ENCODE measurements at places on chromosomes 2 and 18. TPM values are rescaled to one million over a fixed set of nuclear protein-coding genes. Genes with fewer than 3 reads are reported as not detected.

GRCh38 chr2:168024459-168024858 is 222.9 kb downstream of the STK39 start:
- no peak for DNase-seq

GRCh38 chr2:221235941-221236340 is 336.2 kb downstream of the EPHA4 start:
- no peak for DNase-seq

GRCh38 chr2:111708476-111709180 is 175.4 kb downstream of the ANAPC1 start:
- no peak for DNase-seq

Gene SPC25
- total RNA-seq: 59.7 TPM

GRCh38 chr2:74502720-74503505 is 3.5 kb upstream of the LBX2 start:
- DNase-seq: peak; percentile 87

Gene AGXT
- not detected for total RNA-seq

- DNase-seq: no peak
Measured at GRCh38 chr2:146388757-146389156, 1456.1 kb upstream of the ACVR2A start.
